ENCODE measurements at places on chromosomes 5 and 9.

DNA sequence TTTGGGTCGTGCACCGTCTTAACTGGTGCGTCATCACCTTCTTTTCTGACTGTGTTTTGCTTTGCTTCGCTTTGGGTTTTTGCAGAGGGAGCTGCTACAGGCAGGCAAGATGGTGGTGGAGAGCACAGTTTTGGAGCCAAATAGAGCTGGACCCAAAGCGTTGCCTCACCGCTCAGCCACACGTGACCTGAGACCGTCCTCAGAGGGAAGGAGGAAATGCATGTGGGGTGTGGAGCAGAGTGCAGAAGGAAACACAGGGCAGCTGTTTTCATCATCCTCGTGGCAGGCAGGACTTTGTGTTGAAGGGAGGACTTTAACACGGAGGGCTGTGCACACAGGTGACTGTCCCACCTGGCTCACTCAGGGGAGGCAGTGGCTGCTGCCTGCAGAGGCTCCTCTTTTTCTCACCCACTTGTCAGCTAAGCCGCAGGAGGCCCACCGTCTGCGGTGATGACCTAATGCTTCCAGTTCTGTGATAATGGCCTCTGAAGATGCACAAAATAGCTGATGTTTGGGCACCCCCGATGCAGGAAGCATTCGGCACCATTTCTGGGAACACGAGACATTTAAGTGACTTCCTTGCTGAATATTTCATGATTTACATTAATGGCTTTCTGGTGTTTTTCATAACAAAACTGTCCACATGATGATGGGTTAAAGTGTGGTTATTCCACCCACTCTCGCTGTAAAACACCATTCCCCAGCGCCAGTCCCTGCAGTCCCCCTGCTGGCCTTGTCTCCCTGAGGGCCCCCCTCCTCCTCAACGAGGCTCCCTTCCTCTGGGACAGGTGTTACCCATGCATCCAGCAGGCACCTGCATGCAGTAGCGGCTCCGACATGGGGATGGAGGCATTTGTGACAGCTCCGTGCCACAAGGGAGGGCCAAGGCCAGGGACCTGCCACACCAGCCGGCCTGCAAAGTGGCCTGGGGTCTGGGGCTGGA, 12.4 kb upstream of the UBAC1 start:
- no peak for DNase-seq

GRCh38 chr9:92432350-92432749, 8.1 kb upstream of the OMD start:
- no peak for DNase-seq

DNA sequence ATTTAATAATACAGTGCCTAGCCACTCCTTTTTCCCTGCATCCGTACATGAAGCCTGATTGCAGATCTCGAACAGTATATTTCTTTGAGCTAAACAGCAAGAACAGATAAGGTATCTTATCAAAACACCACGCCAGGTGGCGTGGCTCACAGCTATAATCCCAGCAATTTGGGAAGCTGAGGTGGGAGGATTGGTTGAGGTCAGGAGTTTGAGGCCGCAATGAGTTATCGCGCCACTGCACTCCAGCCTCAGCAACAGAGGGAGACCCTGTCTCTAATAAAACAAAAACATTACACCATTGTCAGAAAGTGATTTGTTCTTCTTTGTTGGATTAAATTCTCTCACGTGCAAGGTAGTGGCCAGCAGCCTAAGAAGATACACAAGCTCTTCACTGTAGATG, 291.2 kb upstream of the DMRT1 start:
- DNase-seq: no peak

GRCh38 chr9:137030538-137031527, 1.1 kb downstream of the FUT7 start:
- DNase-seq: no peak

DNA sequence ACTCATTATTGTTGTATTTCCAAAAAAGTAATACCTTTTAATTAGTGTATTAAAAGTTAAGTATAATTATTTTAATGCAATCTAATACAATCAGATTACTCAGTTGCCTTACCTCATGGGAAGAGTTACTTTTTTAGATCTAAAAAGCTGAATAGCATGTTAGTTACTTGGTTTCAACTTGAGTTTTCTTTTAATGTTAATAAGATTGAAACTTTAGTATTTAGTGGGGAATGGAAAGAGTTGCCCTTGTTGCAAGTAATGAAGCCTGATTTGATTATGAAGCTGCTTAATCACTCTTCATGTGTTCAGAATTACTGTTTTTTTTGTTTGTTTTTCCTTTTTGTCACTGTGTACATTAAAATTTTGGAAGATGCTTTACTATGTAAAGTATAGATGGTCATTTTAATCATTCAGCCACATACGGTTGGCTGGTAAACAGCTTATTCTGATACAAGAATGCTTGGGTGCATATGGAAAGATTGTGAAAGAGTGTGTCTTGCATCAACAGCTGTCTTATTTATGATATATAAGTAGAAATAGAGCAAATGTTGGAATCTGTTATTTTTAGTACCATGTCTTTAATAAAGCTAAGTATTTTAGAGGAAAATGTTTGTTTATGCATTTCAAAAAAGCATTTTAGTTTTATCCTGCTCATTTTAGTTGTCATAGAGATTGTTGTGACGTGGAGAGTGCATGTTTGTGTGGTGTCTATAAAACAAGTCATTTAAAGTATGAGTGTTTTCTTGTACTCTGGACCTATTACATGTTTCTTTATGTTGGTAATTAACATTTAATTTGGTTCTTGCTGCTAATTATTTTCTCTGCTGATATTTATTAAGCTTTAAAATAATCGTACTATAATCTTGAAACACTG, 36.4 kb downstream of the SREK1 start:
- no peak for DNase-seq
